Stimulated activated CD8-positive, alpha-beta memory T cell treated with anti-CD3 and anti-CD28 coated beads, Interleukin-2, amount 100 ng/mL, for 48 hours (primary cell): ENCODE measurements at places on chromosomes 2 and 18.

- no peak for DNase-seq
These were observed 506.6 kb downstream of the ERBB4 start for GRCh38 chr2:212032032-212032431.

DNA sequence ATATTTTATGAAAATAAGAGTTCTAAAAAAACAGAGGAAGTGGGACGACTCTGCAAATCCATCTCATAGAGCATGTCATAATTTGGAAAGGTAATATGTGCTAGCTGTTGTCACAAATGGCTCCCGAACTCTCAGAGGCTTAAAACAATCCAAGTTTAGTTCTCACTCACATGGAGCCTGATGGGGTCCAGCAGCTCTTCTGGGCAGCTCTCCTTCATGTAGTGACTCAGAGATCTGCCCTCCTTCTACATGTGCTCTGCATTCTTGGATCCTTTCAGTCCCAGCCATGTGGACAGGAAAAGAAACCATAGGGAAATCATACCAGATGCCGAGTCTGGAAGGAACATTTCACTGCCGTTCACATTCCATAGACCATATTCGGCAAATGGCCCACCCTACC is 180.1 kb upstream of the APCDD1 start:
- DNase-seq = no peak

- no peak for DNase-seq
These were observed 336.5 kb downstream of the TNS1 start for GRCh38 chr2:217666338-217666737.

GRCh38 chr18:10059610-10060468 is 146.0 kb downstream of the VAPA start:
- DNase-seq = no peak

- no peak for DNase-seq
These were observed 140.7 kb upstream of the PXDN start for GRCh38 chr2:1884933-1885580.

- no peak for DNase-seq
These were observed 83.7 kb downstream of the CERKL start for GRCh38 chr2:181573140-181573736.

DNA sequence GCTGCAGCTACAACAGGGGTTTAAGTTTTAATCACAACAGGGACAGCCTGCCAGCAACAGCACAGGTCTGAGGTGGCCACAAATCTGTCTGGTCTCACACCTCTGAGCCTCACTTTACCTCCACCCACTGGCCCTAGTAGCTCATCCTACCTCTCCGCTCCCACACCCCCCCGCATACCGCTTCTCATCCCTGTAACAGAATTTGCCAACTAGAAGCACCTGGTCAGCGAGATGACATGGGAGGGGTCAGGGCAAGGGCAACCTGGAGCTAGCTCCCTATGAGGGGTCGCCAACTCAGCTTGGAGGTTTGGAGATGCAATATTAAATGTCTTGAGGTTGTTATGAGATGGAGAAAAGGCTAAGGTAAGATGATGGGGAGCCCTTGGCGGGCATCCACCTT is 7.5 kb downstream of the CATIP start:
- no peak for DNase-seq

DNA sequence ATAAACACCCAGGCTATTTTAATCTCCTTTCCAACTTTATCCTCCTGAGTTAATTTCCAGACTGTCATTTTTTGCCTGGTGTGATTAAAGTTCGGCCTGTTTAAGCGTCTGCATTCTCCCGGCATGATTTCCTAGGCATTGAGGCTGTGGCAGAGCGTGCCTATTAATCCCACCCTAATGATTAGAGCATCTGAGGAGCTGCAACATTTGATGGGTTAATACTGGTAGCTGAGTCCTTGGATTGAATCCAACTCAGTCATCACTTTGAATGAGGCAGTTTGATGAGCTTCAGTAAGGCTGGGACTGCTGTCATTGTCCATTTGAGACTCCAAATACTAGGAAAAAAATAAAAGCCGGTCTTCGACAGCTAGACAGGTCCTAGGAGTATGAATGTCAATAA is 882.5 kb downstream of the SLC4A3 start:
- no peak for DNase-seq

DNA sequence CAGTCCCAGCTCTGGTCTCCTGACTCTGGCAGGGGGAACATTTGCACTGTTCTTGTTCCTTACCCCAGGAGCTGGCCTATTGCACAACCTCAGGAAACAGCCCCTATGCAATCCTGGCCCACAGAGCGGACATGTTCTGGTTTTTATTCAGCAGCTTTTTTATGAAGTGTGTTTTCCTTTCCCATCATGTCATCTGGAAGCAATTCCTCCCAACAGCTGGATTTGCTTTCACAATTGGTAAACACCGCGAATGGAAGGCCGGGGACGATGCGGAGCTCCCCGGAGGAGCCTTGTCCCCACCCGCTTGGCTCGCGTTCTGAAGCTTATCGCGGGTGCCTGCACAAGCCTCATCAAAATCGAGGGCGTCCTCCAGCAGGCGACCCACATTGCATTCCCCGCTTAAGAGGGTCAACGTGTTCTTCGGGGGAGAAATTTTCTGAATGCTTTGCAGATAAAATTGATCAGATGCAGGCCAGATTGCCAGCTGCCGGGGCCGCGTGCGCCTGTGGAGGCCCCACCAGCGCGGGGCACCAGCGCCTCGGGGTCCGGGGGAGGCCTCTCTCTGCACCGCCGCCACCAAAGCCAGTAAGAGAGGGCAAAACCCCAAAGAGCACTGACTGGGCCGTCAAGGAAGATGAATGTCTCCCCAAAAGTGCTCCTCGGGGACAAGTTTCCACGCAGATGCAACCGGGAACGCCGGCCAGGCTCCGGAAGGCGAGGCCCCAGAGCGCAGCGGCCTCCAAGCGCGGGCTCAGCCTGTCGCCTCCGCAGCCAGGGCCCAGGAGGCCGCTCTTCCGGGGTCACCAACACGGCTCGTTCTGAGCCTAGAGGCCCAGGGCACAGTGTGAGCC is 60.3 kb upstream of the SP3 start:
- no peak for DNase-seq

- no peak for DNase-seq
These were observed 141.1 kb downstream of the ANTXR1 start for GRCh38 chr2:69154106-69154505.
